ENCODE measurements at places on chromosomes 6 and 20. TPM values are rescaled to one million over a fixed set of nuclear protein-coding genes. Genes with fewer than 3 reads are reported as not detected.

DNA sequence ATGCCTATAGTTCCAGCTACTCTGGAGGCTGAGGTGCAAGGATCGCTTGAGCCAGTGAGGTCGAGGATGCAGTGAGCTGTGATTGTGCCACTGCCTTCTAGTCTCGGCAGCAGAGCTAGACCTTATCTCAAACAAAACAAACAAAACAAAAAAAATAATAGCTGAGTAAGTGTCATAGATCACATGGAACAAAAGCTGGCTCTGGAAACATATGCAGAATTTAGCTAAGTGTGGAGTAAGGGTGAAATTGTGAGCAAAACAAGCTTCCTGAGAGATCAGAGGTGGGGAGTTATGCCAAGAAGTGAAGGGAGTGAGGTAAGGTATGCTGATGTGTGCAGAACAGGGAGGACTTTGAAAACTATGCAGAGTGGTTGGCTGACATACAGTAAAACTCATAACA, 18.7 kb downstream of the SGK1 start:
- H3K27me3 ChIP-seq, result no peaks in the 10 kb centered on the region
- H3K4me1 ChIP-seq, result peaks cover 12% of the 10 kb centered on the region
- H3K36me3 ChIP-seq, result no peaks in the 10 kb centered on the region
- no peak for DNase-seq
- no peak overlapping the region for H3K4me3 ChIP-seq
- H3K27ac ChIP-seq, result no peak overlapping the region

DNA sequence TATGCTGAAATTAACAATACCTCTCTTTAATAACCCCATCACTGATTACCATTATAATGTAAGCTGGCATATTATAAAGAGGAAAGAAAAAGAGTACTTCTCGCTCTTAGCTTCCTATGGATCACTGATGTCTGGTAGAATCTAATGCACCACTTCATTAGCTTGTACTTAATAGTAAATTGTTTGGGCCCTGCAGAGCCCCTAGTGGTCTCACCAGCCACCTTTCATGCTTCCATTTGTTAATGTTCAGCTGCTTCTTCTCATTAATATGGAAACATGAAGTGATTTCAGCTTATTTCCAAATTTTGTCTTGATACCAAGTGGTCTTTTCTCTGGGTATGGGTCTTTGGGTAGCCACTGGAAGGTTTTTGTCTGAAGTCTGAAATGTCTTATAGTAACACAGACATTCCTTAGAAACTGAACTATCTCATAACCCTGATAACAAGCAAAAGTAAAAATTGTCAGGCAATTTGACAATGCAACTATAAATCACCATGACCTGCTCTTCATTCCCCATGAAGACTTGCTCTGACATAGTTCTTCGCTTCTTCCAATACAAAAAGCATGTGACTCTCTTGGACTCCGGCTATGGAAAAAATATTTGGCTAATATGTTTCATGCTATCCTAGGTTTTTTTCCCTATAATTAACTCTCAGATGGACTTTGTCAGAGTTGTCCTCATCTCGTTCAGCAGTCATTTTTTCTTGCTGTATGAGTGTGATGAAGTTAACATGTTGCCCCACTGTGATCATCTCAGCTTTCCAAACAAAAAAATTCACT, 395.8 kb upstream of the MARCKS start:
- H3K27me3 ChIP-seq, result no peaks in the 10 kb centered on the region
- DNase-seq, result no peak
- no peak overlapping the region for H3K27ac ChIP-seq
- H3K36me3 ChIP-seq, result no peaks in the 10 kb centered on the region
- H3K4me1 ChIP-seq, result peaks cover 17% of the 10 kb centered on the region
- no peak overlapping the region for H3K4me3 ChIP-seq

GRCh38 chr6:81909981-81910900, 157.8 kb upstream of the TENT5A start:
- DNase-seq, result no peak
- no peaks in the 10 kb centered on the region for H3K4me1 ChIP-seq
- H3K27ac ChIP-seq, result no peak overlapping the region
- H3K36me3 ChIP-seq, result no peaks in the 10 kb centered on the region
- H3K27me3 ChIP-seq, result no peaks in the 10 kb centered on the region
- no peak overlapping the region for H3K4me3 ChIP-seq

Gene OR14J1
- not detected for polyA plus RNA-seq

Gene TTBK1
- 0.91 TPM for polyA plus RNA-seq

- no peak for DNase-seq
- H3K27me3 ChIP-seq, result no peaks in the 10 kb centered on the region
- H3K4me3 ChIP-seq, result no peak overlapping the region
Observed at GRCh38 chr6:119493980-119494379, 144.4 kb upstream of the MAN1A1 start.

DNA sequence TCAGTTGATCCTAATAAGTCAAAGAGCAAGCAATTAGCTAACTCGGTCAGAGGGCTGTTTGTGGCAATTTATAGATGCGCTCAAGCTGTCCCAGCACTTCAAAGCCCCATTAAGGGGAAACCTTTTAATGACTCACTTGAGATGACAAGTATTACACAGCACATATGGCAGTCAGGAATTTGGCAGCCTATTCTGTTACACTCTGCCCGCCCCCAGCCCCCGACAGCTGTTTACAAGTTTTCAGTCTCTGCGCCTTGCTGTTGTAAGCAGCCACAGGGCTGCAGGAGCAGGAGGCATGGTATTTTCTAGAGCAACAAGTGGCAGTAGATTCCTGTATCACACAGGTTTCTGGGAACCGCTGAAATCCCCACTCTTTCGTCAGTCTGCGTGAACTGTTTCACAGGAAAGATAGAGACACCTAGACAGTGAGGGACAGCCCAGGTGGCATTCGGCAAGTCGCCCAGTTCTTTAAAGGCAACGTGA, 263.0 kb downstream of the FOXC1 start:
- H3K36me3 ChIP-seq, result no peaks in the 10 kb centered on the region
- H3K27ac ChIP-seq, result peak overlapping the region; percentile 50
- H3K4me1 ChIP-seq, result peaks cover 7% of the 10 kb centered on the region
- peak; percentile 52 for DNase-seq
- no peaks in the 10 kb centered on the region for H3K27me3 ChIP-seq
- H3K4me3 ChIP-seq, result no peak overlapping the region

DNA sequence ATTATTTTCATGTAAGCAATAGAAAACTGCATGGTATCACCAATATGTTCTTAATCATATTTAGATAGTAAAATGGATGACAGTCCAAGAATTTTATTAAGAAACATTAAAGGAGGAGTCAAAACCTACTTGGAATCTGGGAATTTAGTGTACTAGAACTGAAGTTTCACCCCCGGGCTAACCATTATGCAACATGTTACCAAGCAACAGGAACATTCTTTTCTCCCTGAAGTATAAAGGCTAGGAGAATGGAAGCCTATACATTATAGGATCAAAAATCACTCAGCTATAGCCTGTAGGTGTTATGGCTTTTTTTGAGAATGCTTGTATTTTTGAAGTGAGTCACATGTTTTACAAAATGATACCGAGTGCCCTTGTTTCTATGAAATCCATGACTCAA, 538.3 kb downstream of the GRIK2 start:
- no peaks in the 10 kb centered on the region for H3K27me3 ChIP-seq
- no peak for DNase-seq
- no peaks in the 10 kb centered on the region for H3K4me1 ChIP-seq
- no peak overlapping the region for H3K27ac ChIP-seq
- H3K4me3 ChIP-seq, result no peak overlapping the region

- H3K36me3 ChIP-seq, result peaks cover 38% of the 10 kb centered on the region
- no peak overlapping the region for H3K27ac ChIP-seq
- DNase-seq, result no peak
Observed at GRCh38 chr6:63584566-63584965, 12.3 kb downstream of the LOC128125822 start.

DNA sequence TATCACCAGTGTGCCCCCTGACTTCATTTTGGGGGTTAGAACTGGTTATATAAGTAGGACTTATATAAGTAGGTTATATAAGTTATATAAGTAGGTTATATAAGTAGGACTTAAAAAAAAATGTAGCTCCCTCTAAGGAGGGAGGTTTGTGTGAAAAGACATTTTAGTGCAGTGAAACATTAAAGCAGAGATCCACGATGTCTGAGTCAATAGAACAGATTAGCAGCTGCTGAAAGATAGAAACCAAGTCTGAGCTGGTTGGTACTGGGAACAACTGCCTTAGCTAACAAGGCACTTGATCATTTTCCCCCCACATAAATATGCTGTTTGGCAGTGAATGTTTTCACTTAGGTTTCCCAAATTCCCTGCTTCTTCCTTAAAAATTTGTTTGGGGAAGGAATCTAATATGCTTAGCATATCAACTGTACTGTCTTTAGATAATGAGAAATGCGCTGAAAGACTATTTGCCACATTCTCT, 2.1 kb upstream of the RPS12 start:
- H3K27ac ChIP-seq, result no peak overlapping the region
- DNase-seq, result no peak
- peak overlapping the region; percentile 74 for H3K4me3 ChIP-seq
- peaks cover 21% of the 10 kb centered on the region for H3K4me1 ChIP-seq
- H3K27me3 ChIP-seq, result peaks cover 38% of the 10 kb centered on the region

GRCh38 chr6:45591306-45591705, 213.6 kb upstream of the SUPT3H start:
- DNase-seq, result no peak
- no peak overlapping the region for H3K4me3 ChIP-seq
- no peaks in the 10 kb centered on the region for H3K36me3 ChIP-seq
- H3K4me1 ChIP-seq, result peaks cover 41% of the 10 kb centered on the region

Gene APOM
- 6.8 TPM for polyA plus RNA-seq

- H3K36me3 ChIP-seq, result no peaks in the 10 kb centered on the region
- H3K27me3 ChIP-seq, result no peaks in the 10 kb centered on the region
- no peak overlapping the region for H3K27ac ChIP-seq
- H3K4me1 ChIP-seq, result no peaks in the 10 kb centered on the region
- no peak for DNase-seq
- H3K4me3 ChIP-seq, result no peak overlapping the region
Observed at GRCh38 chr6:24838081-24838480, 39.4 kb upstream of the ARMH2 start.

Gene ETV7
- 0.31 TPM for polyA plus RNA-seq

Gene TINAG
- polyA plus RNA-seq, result 0.13 TPM

Gene GPR6
- polyA plus RNA-seq, result not detected

DNA sequence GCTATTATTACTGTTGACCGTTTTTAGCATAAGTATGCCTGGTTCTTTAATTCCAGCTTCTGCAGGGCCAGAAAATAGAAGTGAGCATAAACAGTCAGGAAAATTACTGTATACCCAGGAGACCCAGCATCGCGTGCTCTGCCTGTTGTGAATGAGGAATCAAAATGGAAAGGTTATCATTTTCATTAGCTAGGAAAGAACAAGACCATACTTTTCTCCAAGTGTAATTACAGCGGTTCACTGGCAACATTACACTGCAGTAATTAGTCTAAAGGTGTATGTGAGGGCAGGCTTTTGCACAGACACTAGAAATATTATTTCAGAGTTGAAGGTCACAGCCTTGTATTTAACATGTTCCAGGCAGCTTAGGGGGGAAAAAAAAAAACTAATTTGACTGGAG, 403.8 kb upstream of the SOX4 start:
- H3K27me3 ChIP-seq, result no peaks in the 10 kb centered on the region
- no peaks in the 10 kb centered on the region for H3K36me3 ChIP-seq
- no peak overlapping the region for H3K4me3 ChIP-seq

DNA sequence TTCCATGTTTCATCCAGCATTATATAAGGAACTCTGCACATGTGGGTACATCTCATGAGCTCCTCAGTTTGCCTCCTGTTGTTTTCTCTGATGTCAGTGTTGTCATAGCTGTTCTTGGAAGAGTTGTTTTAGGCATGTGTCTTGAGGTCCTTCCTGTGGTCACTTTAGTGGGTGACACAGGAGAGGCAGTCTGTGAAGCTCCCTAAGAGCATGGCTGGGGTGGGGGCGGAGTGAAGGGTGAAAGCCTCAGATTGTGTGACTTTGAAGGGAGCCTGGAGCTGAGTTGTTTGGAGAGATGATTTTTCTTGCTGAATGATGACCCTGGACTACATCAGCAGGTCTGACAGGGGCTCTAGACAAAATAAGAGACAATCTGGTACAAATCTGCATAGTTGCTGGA, 37.7 kb downstream of the PPP1R14C start:
- H3K4me1 ChIP-seq, result no peaks in the 10 kb centered on the region
- no peak for DNase-seq
- no peak overlapping the region for H3K4me3 ChIP-seq
- H3K27me3 ChIP-seq, result no peaks in the 10 kb centered on the region

DNA sequence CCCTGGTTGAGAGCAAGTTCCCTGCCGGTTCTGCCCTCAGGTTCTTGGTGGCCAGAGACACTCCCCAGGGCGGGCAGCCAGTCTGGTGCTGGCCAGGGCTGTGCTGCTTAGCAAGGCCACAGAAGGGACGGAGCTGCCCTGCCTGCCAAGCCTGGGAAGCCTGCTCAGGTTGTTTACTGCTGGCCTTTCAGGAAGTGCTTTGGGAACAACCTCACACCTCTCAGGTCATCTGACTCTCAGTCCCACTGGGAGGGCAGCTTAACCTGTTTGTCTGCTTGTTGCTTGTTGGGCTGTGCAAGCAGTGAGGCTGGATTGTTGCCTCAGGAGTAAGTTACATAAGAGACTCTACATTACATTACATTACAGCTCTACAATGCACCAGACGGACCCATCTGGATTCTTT, 75.8 kb upstream of the AFDN start:
- no peaks in the 10 kb centered on the region for H3K27me3 ChIP-seq
- no peak overlapping the region for H3K4me3 ChIP-seq
- no peak overlapping the region for H3K27ac ChIP-seq

DNA sequence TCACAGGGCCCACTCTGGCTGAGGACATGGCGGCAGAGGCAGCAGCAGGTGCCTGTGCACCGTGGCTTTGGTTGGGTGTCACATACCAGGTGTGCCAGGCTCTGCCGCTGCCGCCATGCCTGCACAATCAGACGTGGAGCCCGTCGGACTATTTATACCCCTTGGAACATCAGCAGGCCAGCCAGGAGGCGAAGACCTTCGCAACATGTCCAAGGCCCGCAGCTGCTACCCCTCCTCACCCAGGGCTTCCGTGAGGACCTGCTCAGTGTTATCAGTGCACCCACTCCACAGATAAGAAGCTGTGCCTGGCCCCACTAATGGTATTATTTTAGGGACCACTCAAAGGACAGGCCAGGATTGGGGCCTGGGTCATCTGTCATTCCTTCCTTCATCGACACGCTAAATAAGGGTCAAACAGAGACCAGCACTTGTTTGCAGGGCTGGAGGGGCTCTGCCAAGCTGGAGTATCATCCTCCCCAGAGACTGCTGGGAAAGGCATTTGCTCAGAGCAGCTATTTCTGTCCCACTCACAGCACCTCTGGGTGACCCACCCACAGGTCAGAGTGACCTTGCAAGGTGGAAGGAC, 109.2 kb downstream of the BMP7 start:
- no peak overlapping the region for H3K4me3 ChIP-seq
- no peaks in the 10 kb centered on the region for H3K36me3 ChIP-seq
- no peaks in the 10 kb centered on the region for H3K27me3 ChIP-seq
- no peak overlapping the region for H3K27ac ChIP-seq
- no peaks in the 10 kb centered on the region for H3K4me1 ChIP-seq

DNA sequence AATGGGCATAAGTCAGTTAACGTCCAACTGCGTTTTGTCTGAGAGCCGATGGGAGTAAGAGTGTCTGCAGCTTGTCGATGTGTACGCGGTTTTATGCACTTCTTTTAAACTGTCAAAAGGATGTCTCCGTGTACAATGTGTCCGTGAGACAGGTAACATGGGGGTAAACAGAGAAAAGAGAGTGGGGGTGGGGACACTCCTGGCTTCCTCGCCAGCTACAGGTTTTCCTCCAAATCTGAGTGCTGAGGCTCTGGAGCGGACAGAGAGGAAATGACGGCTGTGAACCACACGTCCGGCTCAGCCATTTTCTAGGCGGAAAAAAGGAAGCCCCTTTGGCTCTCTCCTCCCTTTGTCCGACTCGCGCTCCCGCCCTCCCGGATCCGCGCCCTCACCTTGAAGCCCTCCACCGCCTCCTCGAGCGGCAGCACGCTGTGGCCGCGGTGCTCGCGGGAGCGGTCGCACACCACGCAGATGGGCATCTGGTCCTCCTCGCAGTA, 916 bp downstream of the TRIM27 start:
- H3K27me3 ChIP-seq, result no peaks in the 10 kb centered on the region
- H3K4me3 ChIP-seq, result peak overlapping the region; percentile 97
- H3K4me1 ChIP-seq, result peaks cover 6% of the 10 kb centered on the region
- peaks cover 39% of the 10 kb centered on the region for H3K36me3 ChIP-seq
- DNase-seq, result peak; percentile 68

All from SK-N-SH (cell line).